ENCODE measurements at places on chromosomes 13 and 19.

- peak; percentile 70 for DNase-seq
Observed at GRCh38 chr19:55179606-55180484, at the start of gene SYT5. Gene SYT5, minus strand, starts transcription at chr19:55180289. Its CDS starts 1,248 bp downstream, at chr19:55179041.

DNA sequence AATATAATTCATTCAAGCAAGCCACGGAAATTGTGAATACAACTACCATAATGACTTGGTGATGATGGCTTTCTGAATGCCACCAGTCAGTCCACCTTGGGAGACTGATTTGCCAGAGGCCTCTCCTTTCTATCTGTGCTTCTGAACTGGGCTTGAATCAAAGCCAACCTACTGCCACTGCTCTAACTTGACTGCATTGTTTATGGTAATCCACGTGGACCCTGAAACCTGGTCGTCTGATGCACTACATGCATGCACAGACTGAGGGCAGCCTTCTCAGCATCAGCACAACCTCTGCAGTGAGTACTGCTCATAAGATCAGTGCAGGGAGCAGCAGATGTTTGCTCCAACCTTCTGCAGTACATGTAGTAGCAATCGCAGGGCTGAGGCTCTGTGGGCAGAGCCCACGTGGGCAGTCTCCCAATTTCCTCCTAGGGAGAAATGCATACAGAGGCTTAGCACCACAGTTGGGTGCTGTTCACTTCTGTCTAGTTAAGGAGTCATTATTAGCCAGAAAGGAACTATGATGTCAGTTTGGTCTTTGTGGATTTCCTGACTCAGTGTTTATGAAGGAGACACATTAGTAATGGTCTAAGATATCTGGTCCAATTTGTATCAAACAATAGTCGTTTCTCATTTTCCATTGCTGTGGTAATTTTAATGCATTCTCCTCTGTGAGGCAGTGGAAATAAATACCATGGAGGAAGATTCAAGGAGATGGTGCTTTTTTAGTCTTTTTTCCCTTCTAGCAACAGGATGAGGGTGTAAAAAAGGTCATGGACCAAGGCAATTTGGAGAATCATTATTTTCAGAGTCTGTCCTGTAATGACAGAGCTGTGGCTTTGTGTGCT, 82.5 kb downstream of the AKAP11 start:
- peak; percentile 46 for DNase-seq

DNA sequence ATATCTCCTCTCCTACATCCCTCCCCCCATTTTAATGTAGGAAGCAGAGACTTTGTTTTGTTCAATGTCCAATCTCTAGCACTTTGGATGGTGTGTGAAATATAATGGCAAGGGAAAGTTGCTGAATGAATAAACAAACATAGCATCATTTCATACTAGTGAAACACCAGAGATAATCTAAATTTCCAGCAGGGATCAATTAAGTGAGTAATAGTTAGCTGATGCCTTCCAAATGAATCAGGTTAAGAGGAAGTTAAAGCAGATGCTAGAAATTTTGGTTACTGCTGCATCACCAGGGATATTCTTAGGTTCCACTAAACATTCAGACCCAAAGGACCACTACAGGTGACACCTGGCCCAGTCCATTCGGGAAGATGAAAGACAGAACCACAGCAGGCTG, 8.1 kb downstream of the MRPS31 start:
- no peak for DNase-seq

- DNase-seq: no peak
Observed at GRCh38 chr13:33281951-33282595, 3.5 kb downstream of the STARD13 start.

Measured in stimulated activated CD4-positive, alpha-beta T cell treated with anti-CD3 and anti-CD28 coated beads, Interleukin-4, amount 100 ng/mL, for 1 hour (primary cell).